ENCODE measurements at places on chromosomes 2 and 18.

DNA sequence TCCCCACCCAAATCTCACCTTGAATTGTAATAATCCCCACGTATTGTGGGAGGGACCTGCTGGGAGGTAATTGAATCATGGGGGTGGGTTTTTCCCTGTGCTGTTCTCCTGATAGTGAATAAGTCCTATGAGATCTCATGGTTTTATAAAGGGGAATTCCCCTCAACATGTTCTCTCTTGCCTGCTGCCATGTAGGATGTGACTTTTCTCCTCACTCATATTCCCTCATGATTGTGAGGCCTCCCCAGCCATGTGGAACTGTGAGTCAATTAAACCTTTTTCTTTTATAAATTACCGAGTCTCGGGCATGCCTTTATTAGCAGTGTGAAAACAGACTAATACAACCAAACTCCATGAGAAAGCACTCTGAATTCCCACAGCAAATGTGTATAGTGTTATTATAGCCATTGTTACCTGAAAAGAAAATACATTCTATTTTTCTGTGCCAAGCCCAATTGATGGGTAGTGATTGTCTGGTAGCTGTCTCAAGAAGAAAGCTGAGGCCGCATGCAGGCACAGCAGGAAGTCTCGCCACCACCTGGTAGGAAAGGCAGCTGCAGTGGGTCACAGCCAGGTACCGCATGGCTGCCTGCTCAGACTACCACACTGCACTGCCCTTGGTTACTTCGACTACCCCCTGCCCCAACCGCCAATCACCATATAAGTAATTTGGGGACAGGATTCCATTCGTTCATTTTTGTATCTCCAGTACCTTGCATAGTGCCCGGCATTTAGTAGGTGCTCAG is 10.3 kb upstream of the ZBTB7C start:
- no peak overlapping the region for H3K27ac ChIP-seq
- H3K27me3 ChIP-seq = peaks cover 32% of the 10 kb centered on the region
- DNase-seq = no peak
- H3K4me1 ChIP-seq = no peaks in the 10 kb centered on the region
- H3K4me3 ChIP-seq = no peak overlapping the region

- no peaks in the 10 kb centered on the region for H3K36me3 ChIP-seq
- H3K4me3 ChIP-seq = no peak overlapping the region
- no peaks in the 10 kb centered on the region for H3K4me1 ChIP-seq
- H3K27me3 ChIP-seq = no peaks in the 10 kb centered on the region
- H3K27ac ChIP-seq = no peak overlapping the region
- DNase-seq = peak; percentile 52
Observed at GRCh38 chr2:188898261-188898660, 75.9 kb upstream of the COL3A1 start.

- no peak for DNase-seq
- no peaks in the 10 kb centered on the region for H3K4me1 ChIP-seq
- H3K36me3 ChIP-seq = no peaks in the 10 kb centered on the region
- H3K27ac ChIP-seq = no peak overlapping the region
Observed at GRCh38 chr2:176852667-176853066, 359.9 kb upstream of the HNRNPA3 start.

- peaks cover 11% of the 10 kb centered on the region for H3K4me1 ChIP-seq
- DNase-seq = peak; percentile 70
- no peak overlapping the region for H3K4me3 ChIP-seq
- H3K27me3 ChIP-seq = peaks cover 5% of the 10 kb centered on the region
- H3K36me3 ChIP-seq = no peaks in the 10 kb centered on the region
Observed at GRCh38 chr18:76686737-76687231, 135.6 kb upstream of the ZNF236 start.

- peaks cover 28% of the 10 kb centered on the region for H3K36me3 ChIP-seq
- peaks cover 37% of the 10 kb centered on the region for H3K4me1 ChIP-seq
- H3K4me3 ChIP-seq = peak within 1 kb of the TSS; percentile 98
Observed at GRCh38 chr2:105398336-105399206, at the start of gene FHL2. Gene FHL2 (minus strand): TSS chr2:105399051. CDS start chr2:105386516, 12,535 bp downstream.

- H3K27me3 ChIP-seq = no peaks in the 10 kb centered on the region
- no peaks in the 10 kb centered on the region for H3K4me1 ChIP-seq
- no peak overlapping the region for H3K27ac ChIP-seq
- H3K36me3 ChIP-seq = no peaks in the 10 kb centered on the region
Observed at GRCh38 chr2:140808820-140809219, 1322.0 kb downstream of the LRP1B start.

DNA sequence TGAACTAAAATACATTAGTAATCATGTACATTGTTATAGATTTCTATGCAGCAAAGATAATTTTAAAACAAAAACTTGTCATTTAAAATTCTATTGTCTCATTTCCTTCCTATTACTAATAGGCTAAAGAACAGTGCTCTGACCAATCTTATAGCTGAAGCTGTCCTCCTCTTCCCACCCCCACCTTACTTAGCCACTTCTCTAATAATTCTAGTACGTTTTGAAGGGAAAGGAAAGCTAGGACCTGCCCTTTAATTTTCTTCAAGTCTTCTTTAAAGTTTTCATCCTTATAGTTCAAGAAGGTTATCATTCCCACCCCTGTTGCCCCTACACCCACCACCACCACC is 121.6 kb downstream of the RBMS1 start:
- no peak overlapping the region for H3K4me3 ChIP-seq
- H3K4me1 ChIP-seq = peaks cover 83% of the 10 kb centered on the region
- no peaks in the 10 kb centered on the region for H3K27me3 ChIP-seq

DNA sequence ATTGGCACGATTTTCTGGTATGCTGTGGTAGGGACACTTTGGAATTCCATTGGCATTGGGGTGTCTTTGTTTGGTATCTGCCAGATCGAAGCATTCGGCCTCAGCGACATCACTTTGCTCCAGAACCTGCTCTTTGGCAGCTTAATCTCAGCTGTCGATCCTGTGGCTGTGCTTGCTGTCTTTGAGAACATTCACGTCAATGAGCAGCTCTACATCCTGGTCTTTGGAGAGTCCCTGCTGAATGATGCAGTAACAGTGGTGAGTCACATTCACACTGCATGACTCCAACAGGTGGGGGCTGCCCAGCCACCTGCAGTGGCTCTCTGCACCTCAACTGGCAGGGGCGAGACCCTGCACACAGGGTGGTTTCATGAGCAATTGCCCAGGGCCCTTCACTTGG is 38.4 kb downstream of the SLC9A2 start:
- no peak overlapping the region for H3K4me3 ChIP-seq
- H3K36me3 ChIP-seq = no peaks in the 10 kb centered on the region
- no peaks in the 10 kb centered on the region for H3K4me1 ChIP-seq
- no peak overlapping the region for H3K27ac ChIP-seq

DNA sequence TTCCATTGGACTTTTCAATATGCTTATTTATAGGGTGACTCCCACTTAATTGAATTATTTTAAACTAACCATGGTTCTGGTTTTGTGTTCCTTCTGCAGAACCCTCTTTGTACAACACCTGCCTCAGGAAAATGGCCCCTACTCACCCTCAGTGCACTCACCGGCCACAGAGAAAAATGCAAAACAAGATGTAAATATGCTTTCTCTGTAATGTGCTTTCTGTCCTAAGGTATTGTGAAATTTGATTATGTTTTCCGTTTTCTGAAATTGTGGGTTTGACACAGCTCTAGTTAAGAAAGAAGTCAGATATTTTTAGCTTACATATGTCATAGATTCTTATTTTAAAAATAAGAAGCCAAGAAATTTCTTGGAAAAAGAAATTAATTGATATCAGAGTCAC is 357.7 kb upstream of the SMIM21 start:
- no peaks in the 10 kb centered on the region for H3K36me3 ChIP-seq
- no peaks in the 10 kb centered on the region for H3K4me1 ChIP-seq
- peaks cover 3% of the 10 kb centered on the region for H3K27me3 ChIP-seq

DNA sequence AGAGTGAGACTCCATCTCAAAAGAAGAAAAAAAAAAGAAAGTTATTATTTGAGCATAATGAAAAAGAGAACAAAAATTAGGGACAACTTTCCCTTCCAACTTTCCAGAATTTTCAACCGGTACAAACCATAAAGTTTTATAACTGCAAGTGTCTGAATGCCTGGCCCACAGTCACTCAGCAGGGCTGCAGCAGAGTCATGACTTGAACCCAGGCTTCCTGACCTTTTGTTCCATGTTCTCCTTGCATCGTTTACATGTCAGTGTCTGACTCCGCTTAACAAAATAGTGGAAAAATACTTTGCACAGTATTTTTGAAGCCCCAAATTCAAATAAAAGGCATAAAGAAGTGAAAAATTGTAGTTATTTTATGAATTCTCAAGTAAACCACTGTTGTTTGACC is 82.7 kb downstream of the LTBP1 start:
- no peaks in the 10 kb centered on the region for H3K36me3 ChIP-seq
- H3K4me1 ChIP-seq = no peaks in the 10 kb centered on the region
- no peak overlapping the region for H3K27ac ChIP-seq
- no peaks in the 10 kb centered on the region for H3K27me3 ChIP-seq

- H3K27me3 ChIP-seq = no peaks in the 10 kb centered on the region
- H3K4me3 ChIP-seq = no peak overlapping the region
- DNase-seq = no peak
- H3K4me1 ChIP-seq = no peaks in the 10 kb centered on the region
- no peaks in the 10 kb centered on the region for H3K36me3 ChIP-seq
Observed at GRCh38 chr18:56309104-56309503, 329.3 kb downstream of the TXNL1 start.

GRCh38 chr2:208118918-208119317 is 5.4 kb downstream of the CRYGD start:
- no peak overlapping the region for H3K27ac ChIP-seq
- no peak overlapping the region for H3K4me3 ChIP-seq
- H3K4me1 ChIP-seq = no peaks in the 10 kb centered on the region
- H3K27me3 ChIP-seq = no peaks in the 10 kb centered on the region
- DNase-seq = no peak

GRCh38 chr2:237218756-237219155 is 133.1 kb downstream of the COPS8 start:
- H3K27ac ChIP-seq = peak overlapping the region; percentile 61
- no peaks in the 10 kb centered on the region for H3K27me3 ChIP-seq
- H3K4me3 ChIP-seq = no peak overlapping the region
- no peaks in the 10 kb centered on the region for H3K36me3 ChIP-seq

DNA sequence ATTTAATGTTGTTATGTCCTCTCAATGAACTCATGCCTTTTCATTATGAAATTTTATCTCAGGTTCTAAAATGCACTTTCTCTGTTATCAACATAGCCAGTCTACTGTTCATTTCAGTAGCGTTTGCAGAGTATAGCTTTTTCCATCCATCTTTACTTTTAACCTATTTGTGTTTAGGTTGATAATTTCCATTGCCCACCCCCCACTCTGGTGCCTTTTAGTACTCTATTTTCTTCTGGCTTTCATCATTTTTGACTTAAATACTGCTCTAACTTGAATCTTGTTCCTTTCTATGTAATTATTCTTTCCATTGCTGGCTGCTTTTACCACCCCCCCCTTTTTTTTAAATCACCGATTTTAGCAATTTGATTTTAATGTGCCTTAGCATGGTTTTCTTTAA is 585.0 kb upstream of the LRATD1 start:
- no peak overlapping the region for H3K27ac ChIP-seq
- no peak overlapping the region for H3K4me3 ChIP-seq
- H3K27me3 ChIP-seq = no peaks in the 10 kb centered on the region
- no peaks in the 10 kb centered on the region for H3K4me1 ChIP-seq
- H3K36me3 ChIP-seq = no peaks in the 10 kb centered on the region
- no peak for DNase-seq

GRCh38 chr2:60836491-60836890 is 44.9 kb upstream of the REL start:
- DNase-seq = no peak
- H3K4me1 ChIP-seq = no peaks in the 10 kb centered on the region
- H3K36me3 ChIP-seq = no peaks in the 10 kb centered on the region
- no peak overlapping the region for H3K27ac ChIP-seq
- peaks cover 12% of the 10 kb centered on the region for H3K27me3 ChIP-seq
- no peak overlapping the region for H3K4me3 ChIP-seq

DNA sequence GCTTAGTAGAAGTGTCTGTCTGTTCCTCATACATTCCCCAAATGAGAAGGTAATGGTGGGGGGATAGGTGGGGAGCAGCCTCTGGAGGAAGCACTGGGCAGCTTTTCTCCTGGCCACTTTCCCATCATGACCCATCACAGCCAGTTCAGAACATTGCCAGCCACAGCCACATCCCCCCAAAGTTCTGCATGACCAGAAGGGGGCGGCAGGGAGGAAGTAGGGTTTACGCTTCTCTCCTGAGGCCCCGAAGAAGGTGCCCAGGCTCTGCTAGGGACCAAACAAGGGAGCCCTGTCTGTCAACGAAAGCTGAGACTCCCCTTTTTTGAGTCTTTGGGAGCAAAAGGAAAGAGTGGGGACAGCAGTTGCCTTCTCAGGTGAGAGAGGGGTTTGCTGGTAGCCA is 7.7 kb downstream of the IGFBP5 start:
- peaks cover 19% of the 10 kb centered on the region for H3K4me1 ChIP-seq
- H3K4me3 ChIP-seq = no peak overlapping the region
- no peak overlapping the region for H3K27ac ChIP-seq
- H3K27me3 ChIP-seq = no peaks in the 10 kb centered on the region
- DNase-seq = no peak

DNA sequence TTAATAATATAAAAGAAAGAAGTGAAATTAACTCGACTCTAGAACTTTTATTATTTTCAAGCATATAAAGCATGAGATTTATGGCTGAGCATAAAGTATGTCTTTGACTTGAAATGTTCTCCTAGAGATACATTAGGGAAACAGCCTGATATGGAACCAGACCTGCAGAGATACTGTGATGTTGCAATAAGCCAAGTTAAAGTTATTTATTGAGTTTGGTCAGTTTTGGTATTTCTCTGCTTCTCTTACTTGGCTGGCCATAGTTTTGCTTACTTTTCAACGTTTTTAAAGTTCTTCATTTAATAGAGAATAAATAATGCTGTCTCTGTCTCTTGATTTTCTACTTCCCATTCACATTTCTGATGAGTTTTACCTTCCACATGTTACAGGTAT is 76.0 kb downstream of the GFPT1 start:
- no peaks in the 10 kb centered on the region for H3K36me3 ChIP-seq
- H3K27ac ChIP-seq = no peak overlapping the region
- no peaks in the 10 kb centered on the region for H3K27me3 ChIP-seq
- no peak overlapping the region for H3K4me3 ChIP-seq
- H3K4me1 ChIP-seq = peaks cover 19% of the 10 kb centered on the region

- no peaks in the 10 kb centered on the region for H3K27me3 ChIP-seq
- no peak overlapping the region for H3K27ac ChIP-seq
- H3K4me3 ChIP-seq = no peak overlapping the region
- no peaks in the 10 kb centered on the region for H3K36me3 ChIP-seq
Observed at GRCh38 chr2:198701481-198701880, 756.3 kb downstream of the SATB2 start.

GRCh38 chr18:24762511-24762910 is 302.1 kb downstream of the HRH4 start:
- H3K27ac ChIP-seq = no peak overlapping the region
- no peaks in the 10 kb centered on the region for H3K4me1 ChIP-seq
- H3K27me3 ChIP-seq = no peaks in the 10 kb centered on the region
- no peak for DNase-seq

Measured in astrocyte (in vitro differentiated cells and primary cell).